ENCODE measurements at places on chromosomes 2 and 18.
A peak's percentile ranks its signal among the peaks of the same experiment; 100 is the strongest.

DNA sequence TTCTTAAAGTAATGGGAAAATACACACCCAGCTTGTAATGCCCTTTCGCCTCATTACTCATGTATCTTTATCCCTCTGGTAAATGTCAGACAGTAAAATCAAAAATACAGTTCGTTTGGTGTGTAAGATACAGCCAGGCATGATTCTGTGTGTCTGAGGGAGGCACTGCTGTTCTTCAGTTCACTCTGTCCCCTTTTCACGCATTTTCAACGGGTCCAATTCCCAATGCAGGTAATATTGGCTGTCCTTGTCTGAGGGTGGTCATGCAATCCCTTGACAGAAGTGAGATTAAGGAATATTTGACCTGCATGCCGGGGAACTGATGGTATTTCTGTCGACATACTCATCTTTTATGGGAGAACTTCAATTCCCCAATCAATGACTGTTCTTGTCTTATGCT, 587.2 kb upstream of the NXPH2 start:
- no peak for DNase-seq

DNA sequence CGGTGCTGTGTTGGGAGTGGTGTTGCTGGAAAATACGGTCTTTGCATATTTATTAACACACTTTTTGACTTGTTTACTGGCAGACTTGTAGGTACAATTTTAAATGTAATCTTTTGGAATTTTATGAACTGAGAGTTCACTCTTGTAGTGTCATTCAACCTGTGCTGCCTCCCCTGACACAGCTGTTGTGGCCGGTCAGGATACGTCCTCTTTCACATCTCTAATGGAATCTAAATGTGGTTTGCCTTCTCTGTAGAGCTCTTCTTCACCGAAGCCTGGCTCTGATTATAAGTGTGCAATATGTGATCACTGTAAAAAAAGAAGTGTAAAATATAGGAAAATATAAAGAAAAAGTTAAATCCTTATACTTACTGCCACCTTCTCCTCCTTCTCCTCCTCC, 94.7 kb downstream of the MAP4K4 start:
- DNase-seq = no peak

DNA sequence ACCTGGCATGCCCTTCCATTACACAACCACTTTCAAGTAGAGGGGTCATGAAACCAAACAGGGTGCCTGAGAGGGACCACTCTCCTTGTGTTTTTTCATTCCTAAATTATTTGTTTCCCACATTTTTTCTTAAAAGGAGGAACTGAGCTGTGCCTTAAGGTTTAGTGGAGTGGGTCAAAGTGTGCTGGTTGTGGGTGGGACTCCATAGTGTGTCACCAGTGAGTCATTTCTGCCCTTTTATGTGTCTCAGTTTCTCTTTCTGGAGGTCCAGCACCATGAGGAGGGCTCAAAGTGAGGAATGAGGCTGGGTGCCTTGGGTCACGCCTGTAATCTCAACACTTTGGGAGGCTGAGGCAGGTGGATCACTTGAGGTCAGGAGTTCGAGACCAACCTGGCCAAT, 37.8 kb downstream of the COMMD1 start:
- DNase-seq = peak; percentile 24

DNA sequence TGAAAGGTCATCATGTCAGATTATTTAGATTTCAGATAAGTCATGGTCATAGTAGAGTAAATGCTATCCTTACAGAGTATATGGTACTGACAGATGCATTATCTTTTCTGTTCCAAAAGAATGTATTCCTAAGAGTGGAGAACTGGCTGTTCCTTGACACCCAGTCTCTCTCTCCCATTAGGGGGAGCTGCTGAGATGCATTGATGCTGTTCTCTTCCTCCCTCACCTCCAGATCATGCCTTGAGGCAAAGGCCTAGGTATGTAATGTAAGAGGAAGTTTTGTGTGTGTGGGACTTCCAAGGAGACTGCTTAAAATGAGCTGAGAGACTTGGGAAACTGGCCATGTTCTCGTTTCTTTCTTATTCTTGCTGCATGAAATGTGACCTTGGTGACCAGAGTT, 979.5 kb upstream of the CELF4 start:
- DNase-seq = peak; percentile 20

- no peak for DNase-seq
Measured at GRCh38 chr18:54215069-54215468, 9.4 kb downstream of the MBD2 start.

DNA sequence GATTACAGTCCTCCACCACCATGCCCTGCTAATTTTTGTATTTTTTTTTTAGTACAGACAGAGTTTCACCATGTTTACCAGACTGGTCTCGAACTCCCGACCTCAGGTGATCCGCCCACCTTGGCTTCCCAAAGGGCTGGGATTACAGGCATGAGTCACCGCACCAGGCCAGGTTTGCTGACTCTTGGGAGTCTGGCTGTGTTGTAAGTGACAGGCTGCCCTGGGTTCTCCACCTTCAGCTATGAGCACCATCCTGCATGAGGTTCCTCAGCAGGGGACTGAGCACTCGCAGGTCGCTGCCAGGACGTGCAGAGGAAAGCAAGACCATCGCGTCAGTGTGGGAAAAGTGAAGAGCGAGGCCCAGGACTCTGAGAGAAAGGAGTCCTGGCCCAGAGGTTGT, 112.6 kb upstream of the NDUFV2 start:
- DNase-seq = no peak

GRCh38 chr18:62631173-62631572, 84.2 kb upstream of the PHLPP1 start:
- DNase-seq = no peak

DNA sequence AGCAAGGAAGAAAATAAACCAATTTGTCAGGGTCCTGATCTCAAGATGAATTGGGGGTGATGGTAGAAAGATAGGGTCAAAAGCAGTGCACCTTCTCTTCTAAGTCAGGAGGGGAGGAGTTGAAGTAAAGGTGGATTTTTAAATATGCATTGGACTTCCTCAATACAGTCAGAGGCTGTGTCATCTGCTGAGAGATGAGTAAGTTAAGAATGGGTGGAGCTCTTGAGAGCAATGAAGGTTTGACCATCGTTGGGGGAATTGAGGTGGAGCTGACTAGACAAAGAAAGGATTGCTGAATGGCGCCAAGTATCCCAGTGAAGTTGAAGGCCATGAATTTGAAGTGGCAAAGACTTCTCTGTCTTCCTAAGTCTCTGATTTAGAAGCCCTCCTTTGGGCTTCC, 18.4 kb upstream of the CPO start:
- DNase-seq = no peak

- no peak for DNase-seq
Measured at GRCh38 chr2:160242893-160243564, 43.0 kb upstream of the ITGB6 start.

Data from activated CD4-positive, alpha-beta T cell treated with anti-CD3 and anti-CD28 coated beads, Interleukin-10, Interleukin-2, amounts not matched to agents 100 ng/mL and 50 ng/mL, durations not matched to agents 16 hours and 8 hours (primary cell).